Smooth muscle cell of trachea (primary cell): ENCODE measurements at places on chromosomes 3 and 15. TPM values are rescaled to one million over a fixed set of nuclear protein-coding genes. Genes with fewer than 3 reads are reported as not detected.

OR5K2 gene
- not detected in 2 replicates for total RNA-seq

CELF6 gene
- total RNA-seq, result 0.15 and 0.17 TPM in 2 replicates

DHX30 gene
- 51.2 and 61.0 TPM in 2 replicates for total RNA-seq

SUCNR1 gene
- under 0.01 TPM in 1 of 2 replicates, not detected in the other for total RNA-seq

FAM162A gene
- 17.2 and 25.6 TPM in 2 replicates for total RNA-seq

GOLGA8S gene
- total RNA-seq, result under 0.01 and 0.15 TPM in 2 replicates

CTXND1 gene
- under 0.01 TPM in 1 of 2 replicates, not detected in the other for total RNA-seq

SPTBN5 gene
- total RNA-seq, result 0.29 and 0.83 TPM in 2 replicates

PRTG gene
- 1.6 and 1.7 TPM in 2 replicates for total RNA-seq

VWA5B2 gene
- not detected in 2 replicates for total RNA-seq

KBTBD8 gene
- 1.3 and 1.5 TPM in 2 replicates for total RNA-seq

SLC22A13 gene
- 0.73 and 1.2 TPM in 2 replicates for total RNA-seq

KLF15 gene
- 3.2 and 4.1 TPM in 2 replicates for total RNA-seq

C3orf49 gene
- not detected in 2 replicates for total RNA-seq

CLDN18 gene
- total RNA-seq, result under 0.01 TPM in 1 of 2 replicates, not detected in the other

UROC1 gene
- total RNA-seq, result not detected in 2 replicates

SAMMSON gene
- total RNA-seq, result not detected in 2 replicates

C3orf20 gene
- under 0.01 TPM in 1 of 2 replicates, not detected in the other for total RNA-seq

PLSCR4 gene
- total RNA-seq, result 20.3 and 21.7 TPM in 2 replicates

RETNLB gene
- not detected in 2 replicates for total RNA-seq

LCTL gene
- total RNA-seq, result 2.6 TPM in 2 replicates

KLHL40 gene
- total RNA-seq, result not detected in 2 replicates

CCDC54 gene
- not detected in 2 replicates for total RNA-seq

SPSB4 gene
- not detected in 2 replicates for total RNA-seq

SLC2A2 gene
- total RNA-seq, result not detected in 2 replicates

EPHB3 gene
- total RNA-seq, result 12.4 and 18.0 TPM in 2 replicates

LSAMP gene
- total RNA-seq, result 7.1 and 12.2 TPM in 2 replicates

MAP1A gene
- total RNA-seq, result 150 and 180 TPM in 2 replicates

C2CD4A gene
- not detected in 2 replicates for total RNA-seq

DNAH12 gene
- total RNA-seq, result under 0.01 and 0.17 TPM in 2 replicates

AP2M1 gene
- total RNA-seq, result 374 and 506 TPM in 2 replicates

TXNRD3 gene
- 8.3 and 10.3 TPM in 2 replicates for total RNA-seq

DET1 gene
- total RNA-seq, result 6.6 and 8.1 TPM in 2 replicates

GOLGA8M gene
- total RNA-seq, result 0.73 and 1.2 TPM in 2 replicates

SCAMP5 gene
- total RNA-seq, result 0.15 and 2.2 TPM in 2 replicates

SKOR1 gene
- 0.15 and 0.17 TPM in 2 replicates for total RNA-seq

IL16 gene
- 2.0 and 6.1 TPM in 2 replicates for total RNA-seq

NOX5 gene
- total RNA-seq, result 0.58 and 0.83 TPM in 2 replicates

SLITRK3 gene
- not detected in 2 replicates for total RNA-seq

TTC21A gene
- total RNA-seq, result 3.5 and 6.1 TPM in 2 replicates

OIP5 gene
- 1.5 and 10.0 TPM in 2 replicates for total RNA-seq

CCNL1 gene
- 122 and 133 TPM in 2 replicates for total RNA-seq

PCNP gene
- 93.8 and 116 TPM in 2 replicates for total RNA-seq

LRTM1 gene
- total RNA-seq, result not detected in 2 replicates

ADCY5 gene
- total RNA-seq, result 0.44 and 0.66 TPM in 2 replicates

PLCD1 gene
- 39.1 and 70.3 TPM in 2 replicates for total RNA-seq

SELENOS gene
- total RNA-seq, result 48.0 and 60.7 TPM in 2 replicates

COMMD4 gene
- total RNA-seq, result 67.8 and 141 TPM in 2 replicates

PCBP4 gene
- total RNA-seq, result 56.0 and 73.1 TPM in 2 replicates

ZNF385D gene
- total RNA-seq, result 0.66 and 6.5 TPM in 2 replicates

SMCO1 gene
- total RNA-seq, result not detected in 2 replicates

NMNAT3 gene
- total RNA-seq, result 0.73 and 0.83 TPM in 2 replicates
